Stimulated activated CD8-positive, alpha-beta memory T cell treated with anti-CD3 and anti-CD28 coated beads, Interleukin-2, amount 100 ng/mL, for 1 hour (primary cell): ENCODE measurements at places on chromosomes 12 and 14.
A peak's percentile ranks its signal among the peaks of the same experiment; 100 is the strongest.

DNA sequence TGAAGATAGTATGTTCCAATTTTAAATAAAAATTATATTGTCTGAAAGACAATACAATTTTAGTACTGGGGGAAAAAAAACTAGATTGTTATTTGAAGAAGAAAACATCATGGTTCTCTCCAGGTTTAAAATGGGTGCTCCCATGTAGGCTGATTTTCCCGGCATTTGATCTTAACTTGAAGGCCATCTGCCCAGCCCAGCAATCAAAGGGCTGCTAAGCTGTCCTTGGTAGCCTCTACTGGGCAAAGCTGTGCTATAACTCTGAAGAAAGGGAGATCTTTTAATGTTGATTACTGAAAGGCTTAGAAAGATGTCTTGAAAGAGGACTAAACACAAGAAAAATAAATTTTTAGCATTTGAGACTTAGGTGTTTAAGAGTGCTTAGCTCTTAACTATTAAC, 41.4 kb downstream of the CBX5 start:
- no peak for DNase-seq

GRCh38 chr12:71208053-71208685, 50.4 kb upstream of the TSPAN8 start:
- DNase-seq: no peak

DNA sequence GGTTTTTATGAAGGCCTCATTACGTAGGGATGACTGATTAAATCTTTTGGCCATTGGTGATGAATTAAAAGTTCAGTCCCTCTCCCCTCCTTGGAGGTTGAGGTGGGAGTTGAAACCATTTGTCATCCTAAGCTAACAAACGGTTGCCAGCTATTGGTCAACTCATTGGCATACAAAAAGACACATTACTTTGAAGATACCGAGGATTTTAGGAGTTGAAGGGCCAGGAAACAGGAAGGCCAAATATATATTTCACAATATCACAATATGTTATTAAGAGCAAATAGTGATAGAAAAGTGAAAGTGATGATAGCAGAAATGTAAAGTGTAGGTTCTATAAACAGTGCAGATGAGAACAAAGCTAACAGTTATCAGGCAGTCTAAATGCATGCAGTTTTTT, 24.4 kb downstream of the RCOR1 start:
- DNase-seq: no peak

DNA sequence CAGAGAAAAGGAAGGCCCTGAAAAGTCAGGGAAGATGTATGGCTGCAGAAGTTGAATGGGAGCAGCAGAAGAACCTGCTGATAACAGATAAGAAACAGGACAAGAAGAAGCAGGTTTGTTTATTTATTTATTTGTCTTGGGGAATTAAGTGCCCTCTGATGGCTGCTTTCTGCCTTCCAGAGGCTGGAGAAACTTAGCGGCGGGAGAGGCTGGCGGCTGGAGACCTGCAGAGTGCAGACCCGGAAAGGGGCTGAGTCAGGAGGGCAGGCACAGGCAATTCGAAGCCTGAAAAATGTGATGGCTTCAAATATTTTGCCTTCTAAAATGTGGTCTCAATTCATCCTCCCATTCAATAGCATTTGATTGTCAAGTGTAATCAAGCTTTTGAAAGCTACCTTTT, 168.2 kb upstream of the GZMB start:
- DNase-seq: no peak

DNA sequence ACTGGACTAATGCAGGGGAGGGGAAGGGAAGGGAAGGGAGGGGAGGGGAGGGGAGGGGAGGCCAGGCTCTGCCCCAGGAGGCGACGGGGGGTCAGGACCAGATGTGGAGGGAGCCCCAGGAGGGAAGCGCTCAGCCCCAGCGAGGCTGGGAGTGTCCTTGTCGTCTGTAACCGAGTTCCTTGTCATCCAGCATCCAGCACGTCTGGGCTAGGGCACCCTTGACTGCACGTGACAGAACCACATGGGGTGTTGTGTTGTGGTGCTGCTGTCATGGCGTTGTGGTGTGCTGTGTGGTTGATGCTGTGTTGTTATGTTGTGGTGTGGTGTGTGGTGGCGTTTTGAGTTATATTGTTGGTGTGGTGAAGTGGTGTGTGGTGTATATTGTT, 28.4 kb upstream of the SFSWAP start:
- no peak for DNase-seq

DNA sequence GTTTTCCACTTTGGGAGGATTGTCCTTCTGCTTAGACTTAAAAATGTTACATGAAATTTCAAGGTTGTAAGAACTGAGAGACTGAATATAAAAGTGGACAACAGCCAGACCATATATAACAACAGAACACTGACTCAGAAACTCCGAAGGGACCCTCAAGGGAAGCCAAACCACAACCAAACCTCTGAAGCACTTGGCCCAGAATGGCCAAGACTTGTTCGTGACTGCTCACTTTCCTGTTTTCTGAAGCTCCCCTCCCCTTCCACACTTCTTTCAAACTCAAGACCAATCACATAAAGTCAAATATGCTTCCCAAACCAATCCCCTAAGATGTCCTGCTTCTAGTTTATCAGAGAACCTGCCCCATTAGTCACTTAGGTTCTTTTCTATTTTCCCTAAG, 13.7 kb downstream of the OR6J1 start:
- DNase-seq: no peak

GRCh38 chr12:104736307-104736706, 221.8 kb downstream of the SLC41A2 start:
- no peak for DNase-seq

DNA sequence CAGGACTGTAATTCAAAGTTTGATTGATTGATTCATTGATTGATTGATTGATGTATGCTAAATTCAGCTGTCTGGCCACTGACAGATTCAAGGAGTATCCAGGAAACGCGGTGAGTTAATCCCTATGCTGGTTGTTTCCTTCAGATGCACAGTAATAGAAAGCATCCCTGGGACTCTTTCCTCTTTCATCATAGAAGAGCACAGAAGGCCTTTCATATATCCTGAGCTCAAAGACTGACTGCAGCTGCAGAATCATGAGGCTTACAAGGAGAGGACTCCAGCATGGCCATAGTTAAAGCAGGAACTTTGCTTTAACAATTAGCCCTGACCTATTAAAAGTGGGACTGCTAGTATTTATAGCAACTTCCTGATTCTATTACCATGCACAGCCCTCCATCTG, 187.7 kb upstream of the TMTC1 start:
- DNase-seq: no peak

DNA sequence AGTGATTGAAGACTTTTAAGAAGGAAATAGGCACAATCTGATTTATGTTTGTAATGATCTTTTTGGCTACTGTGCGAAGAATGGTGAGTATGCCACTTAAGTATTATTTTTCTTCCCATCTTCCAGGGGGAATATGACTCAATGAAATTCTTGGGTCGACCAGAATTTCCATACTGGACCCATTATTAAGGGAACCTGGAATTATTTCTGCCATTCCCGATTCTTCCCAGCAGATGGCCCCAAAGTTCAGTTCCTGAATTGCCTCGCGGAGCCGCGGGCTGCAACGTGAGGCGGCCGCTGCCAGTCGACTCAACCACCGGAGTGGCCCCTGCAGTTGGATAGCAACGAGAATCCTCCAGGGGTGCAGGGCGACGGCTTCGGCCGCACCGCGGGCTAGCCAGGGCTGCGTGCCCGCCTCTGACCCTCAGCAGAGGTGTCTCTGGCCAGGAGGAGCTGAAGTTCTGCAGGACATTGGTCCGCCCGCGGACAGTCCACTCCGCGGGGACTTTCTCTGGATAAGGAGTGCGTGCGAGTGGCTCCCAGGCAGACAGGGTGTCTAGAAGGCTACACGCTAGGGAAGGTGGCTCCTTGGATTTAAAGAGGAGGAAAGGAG, 628 bp upstream of the TSHR start:
- DNase-seq: peak; percentile 56

DNA sequence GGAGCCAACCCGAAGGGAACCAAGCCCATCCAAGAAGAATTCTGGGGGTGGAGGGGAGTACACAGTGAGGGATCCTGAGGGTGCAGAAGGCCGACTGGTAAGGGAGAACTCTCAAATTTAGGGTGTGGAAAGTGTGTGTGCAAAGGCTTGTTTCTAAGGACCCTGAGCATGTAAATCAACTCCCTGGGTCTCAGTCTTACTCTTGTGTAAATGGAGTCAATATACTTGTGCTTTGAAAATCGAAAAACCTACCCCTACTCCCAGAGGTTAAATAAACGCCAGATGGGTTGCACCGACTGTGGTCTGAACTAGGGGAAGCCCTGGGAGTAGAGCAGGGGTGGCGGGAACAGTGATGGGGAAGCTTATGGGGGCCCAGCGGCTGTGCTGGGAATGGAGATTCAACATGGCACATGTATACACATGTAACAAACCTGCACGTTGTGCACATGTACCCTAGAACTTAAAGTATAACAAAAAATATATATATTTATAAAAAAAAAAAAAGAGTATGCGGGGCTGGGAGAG, 6.0 kb downstream of the B4GALNT1 start:
- DNase-seq: no peak

GRCh38 chr12:75042125-75042524, 167.5 kb downstream of the KCNC2 start:
- no peak for DNase-seq

DNA sequence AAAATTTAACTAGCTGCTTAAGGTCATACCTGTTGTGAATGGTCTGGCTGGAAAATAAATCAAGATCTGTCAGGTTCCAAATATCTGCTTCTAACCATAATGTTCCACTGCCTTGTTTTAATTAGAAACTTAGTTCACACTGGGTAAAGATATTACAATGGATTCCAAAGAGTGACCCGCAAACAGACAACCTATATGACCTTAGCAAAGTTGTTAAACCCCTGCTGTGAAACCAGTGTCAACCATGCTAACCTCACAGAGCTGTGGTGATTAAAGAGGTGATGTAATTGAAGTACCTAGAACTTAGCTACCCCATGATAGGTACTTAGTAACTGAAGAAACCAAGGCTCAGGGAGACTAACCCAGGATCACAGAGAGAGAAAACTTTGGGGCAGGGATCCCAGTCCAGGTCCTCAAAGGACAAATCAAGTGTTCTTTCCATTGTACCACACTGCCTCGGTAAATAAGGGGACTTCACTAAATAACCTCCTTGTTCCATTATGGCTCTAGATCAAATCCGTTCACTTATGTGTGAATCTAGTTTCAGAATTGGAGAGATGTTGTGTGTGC, 2.2 kb downstream of the GUCY2C start:
- DNase-seq: no peak

DNA sequence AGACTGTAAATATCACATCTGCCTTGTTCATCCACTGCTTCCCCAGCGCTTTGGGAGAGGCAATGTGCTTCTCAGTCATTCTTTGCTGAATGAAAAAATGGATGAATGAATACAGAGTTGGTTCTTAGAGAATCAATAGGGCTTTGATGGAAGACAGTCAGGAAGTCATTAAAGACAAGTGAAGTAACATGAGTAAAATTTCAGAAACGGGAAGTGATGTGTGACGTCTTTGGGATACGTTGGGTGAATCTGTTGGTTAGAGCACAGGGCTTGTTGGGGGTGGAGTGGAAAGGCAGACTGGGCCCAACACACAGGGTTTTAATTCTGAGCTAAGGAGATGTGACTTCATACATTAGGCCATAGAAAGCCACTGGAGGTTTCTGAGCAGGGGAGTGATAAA, 39.0 kb upstream of the NRXN3 start:
- DNase-seq: no peak

DNA sequence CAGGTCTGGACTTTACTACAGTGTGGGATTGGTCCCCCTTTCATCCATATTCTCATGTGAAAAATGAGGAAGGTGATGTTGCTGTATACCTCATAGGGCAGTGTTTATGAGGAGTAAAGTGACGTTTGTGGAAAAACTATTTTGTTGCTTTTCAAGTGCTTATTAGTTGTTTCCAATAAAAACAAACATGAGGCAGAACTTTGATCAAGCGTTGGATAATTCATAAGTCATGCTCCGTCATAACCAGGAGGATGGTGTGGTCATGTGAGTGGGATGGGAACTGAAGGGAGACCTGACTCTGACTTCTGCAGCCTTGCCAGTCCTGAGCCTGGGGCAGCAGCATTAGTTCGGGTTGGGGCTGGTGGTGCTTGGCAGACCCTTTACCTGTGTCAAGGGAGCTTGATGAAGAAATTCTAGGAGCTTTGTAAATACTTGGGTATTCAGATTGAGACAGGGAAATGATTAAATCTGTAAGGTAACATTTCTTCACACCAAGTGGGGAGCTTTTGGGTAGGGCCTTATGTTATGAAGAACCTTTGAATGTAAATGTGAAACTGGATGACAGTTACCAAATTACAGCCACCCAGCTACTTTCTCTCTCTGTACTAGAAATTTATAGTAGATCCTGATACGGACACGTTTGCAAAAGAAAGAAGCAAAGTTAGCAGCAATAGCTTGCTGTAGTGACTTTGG, 462.4 kb upstream of the RGS6 start:
- DNase-seq: no peak

GRCh38 chr12:14795028-14795448, 8.2 kb downstream of the WBP11 start:
- no peak for DNase-seq

GRCh38 chr14:67892466-67893100, 73.0 kb downstream of the RAD51B start:
- no peak for DNase-seq

DNA sequence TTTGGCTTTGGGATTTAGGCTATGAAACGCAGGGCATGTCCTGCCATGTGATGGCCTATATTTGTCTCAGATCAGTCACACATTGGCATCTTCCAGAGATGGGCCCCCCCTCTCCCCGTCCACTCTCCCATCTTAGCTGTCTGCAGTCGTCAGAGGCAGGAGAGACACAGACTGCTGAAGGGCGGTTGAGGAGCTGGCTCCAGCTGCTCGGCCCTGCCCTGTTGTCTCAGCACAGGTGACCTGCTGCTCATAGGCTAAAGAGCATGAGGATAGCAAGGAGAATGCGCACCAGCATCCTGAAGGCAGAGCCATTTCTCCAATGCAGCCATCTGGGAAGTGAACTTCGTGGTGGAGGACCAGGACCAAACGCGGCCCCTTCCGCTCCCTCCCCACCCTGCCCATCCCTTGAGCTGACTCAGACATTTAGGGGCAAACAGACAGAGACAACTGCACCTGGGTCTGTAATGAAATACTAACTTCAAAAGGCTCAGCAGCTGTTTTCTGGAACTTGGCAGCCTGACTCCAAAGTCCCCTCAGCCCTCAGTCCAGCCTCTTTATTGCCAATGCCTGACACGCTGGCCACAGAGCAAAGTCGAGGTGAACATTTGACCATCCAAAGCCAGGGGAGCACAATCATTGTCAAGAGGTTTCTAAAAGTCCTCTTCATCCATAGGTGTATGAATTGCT, 22.3 kb downstream of the FZD10 start:
- DNase-seq: no peak
